Activated T-helper 1 cell treated with anti-CD3 and anti-CD28 coated beads, Interleukin-2, amount 50 U/mL, for 16 hours (primary cell): ENCODE measurements at places on chromosomes 1 and 21.

- no peak for DNase-seq
Measured at GRCh38 chr1:77012066-77012465, 144.8 kb downstream of the ST6GALNAC5 start.

DNA sequence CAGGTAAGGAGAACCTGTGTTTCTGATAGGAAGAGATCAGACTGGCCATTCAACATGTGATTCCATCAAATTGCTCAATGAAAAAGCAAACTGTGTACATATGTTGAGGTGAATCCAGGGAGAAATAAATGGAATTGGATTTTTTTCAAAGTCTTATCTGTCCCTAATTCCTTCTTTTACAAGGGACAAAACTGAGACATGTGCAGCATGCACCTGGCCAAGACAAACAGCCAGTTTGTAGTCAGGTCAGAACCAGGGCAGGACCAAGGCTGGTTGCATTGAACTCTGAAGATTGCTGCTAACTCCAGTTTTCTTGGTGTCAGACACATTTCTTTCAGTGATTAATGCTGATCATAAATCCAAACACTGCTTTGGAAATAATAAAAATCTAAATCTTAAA, 69.6 kb upstream of the CCDC190 start:
- DNase-seq = no peak

DNA sequence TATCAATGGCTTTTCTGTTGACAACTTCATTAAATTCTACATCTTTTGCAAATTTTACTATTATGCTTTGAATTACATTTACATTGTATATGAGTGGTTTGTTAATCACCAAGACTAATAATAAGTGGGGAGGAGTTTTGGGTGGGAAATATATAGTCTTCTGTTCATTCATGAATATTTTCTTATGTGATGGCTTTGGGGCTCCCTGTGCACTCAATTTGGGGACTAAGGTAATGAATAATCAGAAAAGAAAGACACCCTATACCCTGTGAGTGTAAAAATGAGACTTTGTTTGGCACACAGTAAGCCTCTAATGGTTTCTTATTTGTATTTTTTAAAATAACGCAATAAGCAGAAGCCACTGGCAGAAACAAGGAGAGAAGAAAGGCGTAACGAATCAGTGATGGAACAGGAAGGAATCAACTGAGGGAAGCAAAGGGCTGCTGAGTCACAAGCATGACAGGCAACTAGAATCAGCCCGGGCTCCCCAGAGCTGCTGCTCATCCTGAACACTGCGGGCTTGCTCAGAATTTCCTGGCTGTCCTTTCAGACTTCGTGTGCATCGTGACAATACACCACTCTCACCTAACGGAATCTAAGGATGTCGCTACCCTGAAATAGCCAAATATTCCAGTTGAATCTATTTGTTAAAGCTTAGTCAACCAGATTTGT, 20.8 kb upstream of the RGS2 start:
- no peak for DNase-seq

DNA sequence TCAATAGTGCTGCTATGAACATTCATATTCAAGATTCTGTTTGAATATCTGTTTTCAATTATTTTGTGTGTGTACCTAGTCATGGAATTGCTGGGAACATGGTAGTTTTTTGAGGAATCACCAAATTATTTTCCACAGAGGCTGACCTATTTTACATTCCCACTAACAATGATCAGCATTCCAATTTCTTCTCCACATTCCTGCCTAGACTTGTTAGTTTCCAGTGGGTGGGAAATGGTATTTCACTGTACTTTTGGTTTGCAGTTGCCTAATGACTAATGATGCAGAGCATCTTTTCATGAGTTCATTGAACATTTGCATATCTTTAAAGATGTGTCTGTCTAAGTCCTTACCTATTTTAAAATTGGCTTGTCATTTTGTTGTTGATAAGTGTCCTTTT, 1182.6 kb upstream of the B3GALT2 start:
- DNase-seq = no peak

DNA sequence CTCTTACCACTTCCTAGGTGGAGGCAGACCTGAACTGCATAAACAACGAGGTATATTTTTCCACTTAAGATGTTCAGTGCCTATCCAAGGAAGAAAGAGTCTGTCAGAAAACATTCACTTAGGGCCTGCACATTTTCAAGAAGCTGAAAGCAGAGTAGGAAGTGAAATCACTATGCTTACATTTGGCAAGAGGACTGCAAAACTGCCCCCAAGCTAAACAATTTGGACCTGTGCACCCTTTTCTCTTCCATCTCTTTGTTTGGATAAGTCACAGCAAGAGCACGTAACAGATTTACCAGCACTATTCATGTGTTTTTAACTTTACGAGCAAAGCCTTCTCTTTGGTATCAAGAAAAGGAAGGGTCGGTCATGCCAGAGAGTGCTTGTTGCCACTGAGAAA, 13.2 kb upstream of the BEND5 start:
- no peak for DNase-seq

- DNase-seq = no peak
Measured at GRCh38 chr1:42311138-42311537, 23.9 kb downstream of the FOXJ3 start.

- DNase-seq = peak; percentile 3
Measured at GRCh38 chr1:24900985-24901781, 28.9 kb downstream of the RUNX3 start.
